Activated gamma-delta T cell treated with anti-CD3 and anti-CD28 coated beads, Interleukin-2, amount 50 U/mL, for 16 hours (primary cell): ENCODE measurements at places on chromosomes 11 and 22.

DNA sequence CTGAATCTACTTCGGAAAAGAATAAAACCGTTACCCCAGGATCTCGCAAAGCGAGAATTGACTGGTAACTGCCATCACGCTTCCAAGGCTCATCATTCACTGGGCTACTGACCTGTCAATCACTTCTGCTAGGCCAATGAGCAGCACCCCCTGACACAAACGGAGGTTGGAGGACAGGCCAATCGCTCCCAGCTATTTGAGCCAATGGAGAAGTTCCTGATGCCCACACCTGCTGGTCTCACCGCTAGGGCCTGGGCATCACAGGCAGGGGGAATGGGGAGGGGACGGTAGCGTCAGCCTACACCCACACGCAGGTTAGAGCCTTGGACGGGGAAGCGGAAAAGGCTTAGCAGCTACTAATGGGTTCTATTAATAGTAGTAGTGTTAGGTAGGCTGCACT, 56.7 kb upstream of the CHST1 start:
- no peak for DNase-seq

DNA sequence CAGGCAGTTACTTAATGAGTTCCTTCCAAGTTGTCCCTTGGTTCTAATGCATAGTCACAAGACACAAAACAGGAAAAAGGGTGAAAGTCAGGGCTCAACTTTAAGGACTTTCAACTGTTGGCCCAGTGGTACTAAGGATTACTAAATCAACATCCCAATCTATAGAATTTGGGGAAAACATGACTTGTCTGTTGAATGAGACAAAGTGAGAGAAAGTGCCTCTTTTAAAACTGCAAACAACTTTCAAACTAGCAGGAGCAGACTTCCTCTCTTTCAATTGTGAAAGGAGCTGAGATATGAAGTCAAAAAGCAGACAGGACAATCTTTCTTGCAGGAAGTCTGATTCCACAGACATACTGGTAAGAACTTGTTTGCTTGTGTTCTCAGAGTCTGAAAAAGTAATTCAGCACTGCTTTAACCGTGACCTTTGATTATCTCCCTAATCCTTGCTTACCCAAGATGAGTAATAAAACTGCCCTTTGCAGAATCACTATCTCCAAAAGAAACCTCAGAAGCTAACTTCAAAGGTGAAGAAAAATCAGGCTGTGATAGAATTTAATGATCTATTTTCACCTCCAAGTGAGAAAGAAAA, 960.7 kb upstream of the RAG2 start:
- no peak for DNase-seq

DNA sequence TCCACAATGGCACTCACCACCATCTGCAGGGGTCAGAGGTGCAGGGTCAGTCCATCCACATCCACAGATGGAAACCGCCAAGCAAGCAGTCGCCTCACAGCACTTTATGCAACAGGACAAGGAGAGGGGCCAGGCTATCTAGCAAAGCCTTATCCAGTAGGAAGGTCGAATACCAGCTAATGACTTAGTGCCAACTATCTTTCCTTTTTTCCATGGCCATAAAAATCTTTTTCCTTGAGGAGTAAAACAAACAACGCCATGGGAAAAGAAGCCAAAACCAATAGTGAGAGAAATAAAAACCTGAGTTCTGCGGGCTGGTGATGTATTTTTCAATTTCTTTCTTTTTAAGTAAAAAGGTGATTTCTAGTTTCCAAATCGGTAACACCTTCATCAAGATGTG, 8.2 kb downstream of the SNX19 start:
- no peak for DNase-seq

DNA sequence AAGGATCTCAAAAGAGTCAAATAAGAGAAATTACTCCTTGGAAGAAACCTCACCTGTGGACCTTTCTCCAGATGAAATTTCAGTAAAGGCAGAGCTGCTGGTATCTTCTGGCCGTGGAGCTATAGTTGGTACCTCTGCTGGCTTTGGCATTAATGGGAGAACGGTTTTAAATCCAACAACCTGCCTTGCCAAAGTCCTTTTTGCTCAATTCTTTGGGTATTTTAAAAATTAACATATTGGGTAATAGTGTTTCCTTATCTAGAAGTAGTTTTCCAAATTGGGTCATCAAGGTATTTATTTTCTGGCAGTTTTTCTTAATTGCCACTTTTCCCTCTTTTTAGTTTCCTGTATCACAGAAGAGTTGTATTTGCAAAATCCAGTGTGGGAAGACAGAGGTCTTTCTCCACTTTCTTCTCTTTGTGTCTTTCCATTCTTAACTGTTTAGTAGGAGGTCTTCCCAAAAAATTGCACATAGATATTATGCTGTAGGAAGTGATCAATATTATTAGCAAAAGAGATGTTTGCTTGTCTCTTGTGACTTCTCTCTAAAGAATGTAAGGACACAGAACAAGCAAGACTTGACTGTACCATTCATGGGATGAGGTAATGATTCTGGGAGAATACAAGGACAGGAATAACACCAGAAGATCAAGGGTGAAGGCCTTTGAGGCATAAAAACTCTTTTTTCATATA, at the start of gene SAA4:
Gene SAA4, minus strand, starts transcription at position 139 of the 693 bp plus-strand sequence. CDS start 876 bp downstream, outside the sequence.
- no peak for DNase-seq

- no peak for DNase-seq
Measured at GRCh38 chr11:106961518-106961917, 56.8 kb downstream of the GUCY1A2 start.

DNA sequence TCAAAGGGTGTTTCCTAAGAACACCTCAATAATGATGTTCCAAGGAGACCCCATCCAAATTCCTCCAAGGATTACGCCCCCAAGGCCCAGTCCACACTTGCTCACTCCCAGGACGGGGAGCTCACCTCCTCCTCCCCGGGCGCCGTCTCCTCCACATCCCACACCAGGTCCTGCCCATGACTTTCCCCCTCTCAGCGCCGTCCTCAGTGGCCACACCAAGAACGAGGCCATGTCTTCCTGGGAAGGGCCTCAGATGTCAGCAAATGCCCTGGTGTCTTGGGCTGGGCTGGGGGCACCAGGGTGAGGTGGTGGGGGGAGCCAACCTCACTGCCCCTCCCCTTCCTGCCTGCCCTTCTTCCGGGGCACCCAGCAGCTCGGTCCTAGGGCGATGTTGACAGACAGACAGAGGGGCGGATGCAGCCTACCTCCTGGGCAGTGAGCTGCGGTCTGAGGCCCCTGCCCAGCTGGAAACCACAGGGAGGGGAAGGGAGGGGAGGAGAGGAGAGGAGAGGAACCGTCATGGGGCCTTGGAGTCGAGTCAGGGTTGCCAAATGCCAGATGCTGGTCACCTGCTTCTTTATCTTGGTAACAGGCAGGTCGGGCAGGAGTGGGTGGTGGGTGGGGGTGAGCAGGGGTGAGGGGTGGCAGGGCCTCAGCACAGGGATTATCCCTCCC, at the start of the genes C11orf21 and TSPAN32:
Gene C11orf21, minus strand, starts transcription at position 288 of the 675 bp plus-strand sequence. Its CDS starts 110 bp downstream, at position 178.
Gene TSPAN32, plus strand, starts transcription at position 383 of the 675 bp plus-strand sequence. Its CDS starts 137 bp downstream, at position 520.
- DNase-seq, result peak; percentile 44

- DNase-seq, result no peak
Measured at GRCh38 chr11:132408877-132409276, 1038.5 kb downstream of the NTM start.

DNA sequence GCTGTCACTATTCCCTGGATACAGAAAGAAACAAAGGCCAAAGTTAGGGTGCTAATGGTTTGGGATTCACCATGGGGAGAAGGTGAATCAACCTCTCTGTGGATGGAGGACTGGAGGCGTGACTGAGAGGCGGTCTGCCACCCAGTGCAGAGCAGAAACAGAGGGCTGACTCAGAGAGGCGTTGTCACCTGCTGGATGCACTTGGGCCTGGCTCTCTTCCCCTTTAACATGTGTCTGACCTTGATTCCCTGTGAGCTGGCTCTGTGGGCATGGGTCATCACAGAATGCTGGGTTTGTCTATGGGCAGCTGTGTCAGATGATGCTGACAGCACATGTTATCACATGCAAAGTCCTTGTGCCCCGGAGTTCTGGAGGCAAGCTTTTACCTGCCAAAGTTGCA, 75.9 kb downstream of the LDLRAD3 start:
- no peak for DNase-seq

DNA sequence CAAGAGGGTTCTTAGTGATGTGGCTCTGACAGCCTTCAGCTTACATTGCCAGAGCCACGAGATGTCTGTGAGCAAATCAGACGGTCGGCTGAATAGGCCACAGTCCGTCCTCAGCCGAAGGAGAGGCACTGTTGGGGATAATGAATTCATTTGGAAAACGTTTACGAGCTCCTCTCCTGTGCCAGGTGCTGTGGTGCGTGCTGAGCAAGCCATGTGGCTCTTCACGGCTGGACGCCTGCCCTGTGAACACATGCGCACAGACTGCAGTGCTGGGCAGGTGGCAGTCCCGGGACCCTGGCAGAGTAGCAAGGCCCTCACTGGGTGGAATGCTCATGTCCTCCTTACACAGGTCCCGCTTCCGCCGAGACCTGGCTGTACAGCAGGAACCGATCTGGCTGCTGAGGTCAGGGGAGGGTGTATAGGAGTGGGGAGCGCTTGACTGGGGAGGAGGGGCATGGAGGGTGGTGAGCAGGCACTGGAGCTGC, 6.8 kb downstream of the TBC1D22A start:
- no peak for DNase-seq

DNA sequence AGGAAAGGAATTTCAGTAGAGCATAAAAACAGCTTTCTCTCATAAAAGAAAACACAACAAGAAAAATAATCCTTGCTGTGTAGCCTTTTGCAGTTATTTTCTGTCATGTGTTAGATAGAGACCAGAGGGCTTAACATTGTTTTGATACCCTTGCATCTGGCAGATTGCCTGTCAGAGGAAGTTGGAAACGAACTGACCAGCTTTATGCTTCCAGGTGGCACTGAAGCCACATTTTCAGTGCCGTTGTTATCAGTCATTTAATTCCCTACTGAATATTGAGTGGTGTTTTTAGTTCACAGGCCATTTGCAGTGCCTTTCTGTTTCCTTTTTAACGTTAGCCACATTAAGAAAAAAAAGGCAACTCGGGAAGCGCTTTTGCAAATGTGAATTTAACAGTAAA, 21.5 kb upstream of the RAG2 start:
- DNase-seq, result no peak

GRCh38 chr22:44001521-44001920, 22.6 kb upstream of the PARVB start:
- DNase-seq, result no peak

- DNase-seq, result no peak
Measured at GRCh38 chr11:114074546-114075343, 15.2 kb downstream of the ZBTB16 start.

- no peak for DNase-seq
Measured at GRCh38 chr22:47149976-47150375, 387.5 kb downstream of the TBC1D22A start.

DNA sequence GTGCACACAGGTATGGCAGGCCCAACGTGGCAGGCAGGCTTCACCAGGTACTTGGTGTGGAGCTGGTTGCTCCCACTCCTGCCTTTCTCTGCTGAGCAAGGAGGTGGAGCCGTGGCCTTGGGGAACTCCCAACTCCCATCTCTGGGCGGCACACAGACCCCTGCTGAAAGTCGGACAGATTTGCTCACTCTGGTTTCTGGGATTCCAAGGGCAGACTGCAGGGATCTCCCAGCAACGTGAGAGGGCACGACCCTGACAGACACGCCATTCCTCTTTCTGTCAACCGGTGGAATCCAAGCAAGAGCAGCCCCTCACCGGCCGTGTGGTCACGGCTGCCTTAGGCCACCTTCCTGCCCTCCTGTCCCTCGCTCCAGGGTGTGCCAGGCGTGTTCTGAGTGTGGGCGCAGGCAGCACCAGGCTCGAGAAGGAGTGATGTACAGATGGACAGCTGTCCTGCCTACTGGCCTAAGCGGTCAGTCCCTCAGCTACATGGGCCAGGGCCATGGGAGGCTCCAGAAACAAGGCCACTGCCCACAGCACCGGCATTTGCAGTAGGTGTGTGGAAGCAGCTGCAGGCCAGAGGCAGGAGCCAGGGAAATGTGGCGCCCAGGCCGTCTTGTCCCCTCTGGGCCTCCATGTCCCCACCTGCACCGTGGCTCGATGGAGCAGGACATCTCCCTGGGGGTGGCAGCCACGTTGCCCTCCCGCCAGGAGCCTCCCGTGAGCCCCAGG, 13.7 kb upstream of the PPARA start:
- DNase-seq, result no peak

- DNase-seq, result no peak
Measured at GRCh38 chr11:14132312-14132711, 169.8 kb downstream of the SPON1 start.

DNA sequence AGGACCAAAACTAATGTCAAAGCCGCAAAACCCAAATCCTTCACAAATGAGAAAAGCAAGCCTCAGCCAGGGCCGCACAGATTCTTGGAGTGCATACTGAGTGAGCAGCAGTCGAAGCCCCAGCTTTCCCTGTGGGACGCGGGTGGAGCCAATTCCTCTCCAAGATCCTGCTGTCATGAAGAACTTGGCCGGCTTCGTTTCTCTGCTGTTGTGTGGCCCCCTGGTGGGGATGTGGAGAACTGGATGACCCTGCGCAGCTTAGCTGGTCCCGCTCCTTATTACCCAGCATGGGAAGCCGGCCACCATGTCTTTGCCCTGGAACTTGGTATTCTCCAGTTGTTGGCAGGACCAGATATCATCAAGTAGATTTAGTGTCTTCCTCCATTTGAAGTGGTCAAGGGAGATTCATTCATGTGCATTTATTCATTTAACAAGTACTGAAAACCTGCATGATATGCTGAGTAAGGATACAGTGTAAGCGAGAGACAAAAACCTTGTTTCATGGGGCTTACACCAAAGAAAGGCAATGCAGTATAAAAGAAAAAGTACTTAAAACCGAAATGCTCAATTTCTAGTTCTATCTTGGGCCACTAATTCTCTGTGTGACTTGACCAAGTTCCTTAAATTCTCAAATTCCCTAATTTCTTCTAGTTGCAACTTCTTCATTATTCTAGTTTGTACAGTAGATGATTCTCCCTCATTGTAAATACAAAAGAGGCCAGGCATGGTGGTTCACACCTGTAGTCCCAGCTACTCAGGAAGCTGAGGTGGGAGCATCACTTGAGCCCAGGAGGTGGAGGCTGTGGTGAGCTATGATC, 56.7 kb upstream of the CRTAM start:
- peak; percentile 66 for DNase-seq

GRCh38 chr11:122633219-122633829, 22.2 kb upstream of the UBASH3B start:
- DNase-seq, result no peak

DNA sequence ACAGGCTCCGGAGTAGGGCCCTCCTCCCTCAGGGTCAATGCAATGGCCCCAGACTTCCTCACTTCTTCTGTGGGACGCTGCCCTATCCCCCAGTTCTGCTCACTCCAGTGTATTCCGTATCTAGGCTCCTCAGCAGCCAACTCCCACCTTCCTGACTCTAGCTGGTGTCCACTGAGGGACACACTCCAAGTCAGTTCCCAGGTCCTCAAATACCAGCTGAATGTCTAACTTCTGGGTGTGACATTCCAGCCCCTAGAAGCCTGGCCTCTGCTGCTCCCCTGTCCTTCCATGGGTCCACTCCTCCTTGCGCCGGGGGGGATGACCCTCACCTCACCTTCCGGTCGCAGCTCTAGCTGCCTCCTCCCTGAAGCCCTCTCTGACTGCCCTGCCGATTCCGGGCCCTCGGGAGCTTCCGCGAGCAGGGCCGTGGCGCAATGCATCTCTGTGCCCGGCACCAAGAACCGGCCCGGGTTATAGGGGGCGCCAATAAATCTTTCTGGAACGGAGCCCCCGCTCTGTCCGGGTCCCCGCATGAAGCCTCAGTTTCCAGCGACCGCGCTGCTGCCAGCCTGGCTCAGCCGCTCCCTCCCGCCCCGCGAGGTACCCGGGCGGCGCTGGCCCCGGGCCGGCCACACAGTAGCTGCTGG, 15.4 kb downstream of the BAD start:
- no peak for DNase-seq
